ENCODE measurements at places on chromosomes 2 and 18.

- no peak for DNase-seq
These were observed 81.5 kb downstream of the EPHA4 start for GRCh38 chr2:221490506-221491060.

DNA sequence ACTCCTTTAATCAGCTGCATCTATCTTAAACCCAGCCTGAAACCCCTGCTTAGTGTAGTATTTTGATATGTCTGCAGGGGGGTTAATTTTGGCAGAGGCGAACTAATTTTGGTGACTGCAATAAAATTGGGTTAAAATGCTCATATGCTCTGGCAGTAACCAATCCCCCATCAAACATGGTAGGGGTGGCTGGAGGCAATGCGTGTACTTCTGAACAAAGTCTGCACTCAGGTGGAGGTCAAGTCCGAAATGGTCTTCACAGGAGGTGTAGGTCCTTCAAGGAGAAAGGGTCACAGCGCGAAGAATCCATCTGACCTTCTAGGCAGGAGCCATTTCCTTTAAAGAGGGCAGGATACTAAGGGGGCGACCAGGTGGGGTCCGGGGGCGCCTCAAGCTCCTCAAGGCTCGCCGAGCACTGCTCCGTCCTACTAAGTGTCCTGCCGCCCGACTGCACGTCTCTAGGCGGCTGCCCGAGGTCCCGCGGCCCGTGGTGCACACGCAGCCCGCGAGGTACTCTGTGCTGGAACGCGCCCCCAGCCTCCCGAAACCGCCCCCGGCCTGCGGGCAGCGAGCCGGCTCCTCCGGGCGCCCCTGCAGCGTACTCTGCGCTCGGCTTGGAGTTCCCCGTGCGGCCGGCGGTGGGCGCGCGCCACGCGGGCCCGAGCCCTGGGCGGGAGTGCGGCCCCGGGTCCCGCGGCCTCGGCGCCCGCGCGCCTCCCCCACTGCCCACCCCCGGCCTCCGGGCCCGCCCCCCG lies 1.7 kb upstream of the LDLRAD4 start:
- peak; percentile 65 for DNase-seq

DNA sequence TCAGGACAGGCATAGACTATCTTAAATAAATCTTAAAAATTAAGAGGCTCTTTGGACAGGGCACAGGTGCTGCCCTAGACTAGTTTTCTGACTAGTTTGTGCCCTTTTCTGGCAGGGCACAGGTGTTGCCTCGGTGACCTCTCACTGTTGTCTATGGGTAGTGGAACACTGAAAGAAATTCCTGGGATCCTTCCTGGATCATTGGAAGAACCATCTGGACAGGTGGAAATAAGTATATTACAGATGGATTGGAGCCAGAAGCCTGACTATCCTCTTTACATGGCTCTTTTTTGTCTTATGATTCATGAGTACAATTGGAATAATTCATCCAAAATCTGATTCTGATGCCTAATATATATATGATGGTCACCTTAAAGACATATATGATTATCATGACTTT lies 286.6 kb downstream of the RIT2 start:
- DNase-seq, result no peak

DNA sequence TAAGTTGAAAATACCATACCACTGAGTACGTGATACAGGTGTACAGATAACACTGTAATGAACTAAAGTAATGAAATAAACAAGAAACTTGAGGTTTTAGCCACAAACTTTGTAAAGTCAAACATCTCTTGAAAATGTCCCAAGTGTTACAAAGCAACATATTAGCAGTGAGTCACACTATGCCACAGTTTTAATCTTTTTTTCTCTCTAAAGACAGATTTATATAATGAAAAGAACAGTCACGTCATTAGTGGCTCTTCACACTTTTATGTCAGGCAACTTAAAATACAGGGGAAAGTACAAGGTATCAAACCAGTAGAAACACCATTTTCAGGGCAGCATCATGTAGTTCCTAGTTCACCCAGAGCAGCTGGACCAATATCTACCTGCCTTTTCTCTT lies 42.1 kb downstream of the RAPH1 start:
- DNase-seq, result no peak

GRCh38 chr2:135164431-135164830 lies 112.3 kb downstream of the RAB3GAP1 start:
- no peak for DNase-seq

- no peak for DNase-seq
These were observed 43.0 kb upstream of the SLC1A4 start for GRCh38 chr2:64945973-64946768.

DNA sequence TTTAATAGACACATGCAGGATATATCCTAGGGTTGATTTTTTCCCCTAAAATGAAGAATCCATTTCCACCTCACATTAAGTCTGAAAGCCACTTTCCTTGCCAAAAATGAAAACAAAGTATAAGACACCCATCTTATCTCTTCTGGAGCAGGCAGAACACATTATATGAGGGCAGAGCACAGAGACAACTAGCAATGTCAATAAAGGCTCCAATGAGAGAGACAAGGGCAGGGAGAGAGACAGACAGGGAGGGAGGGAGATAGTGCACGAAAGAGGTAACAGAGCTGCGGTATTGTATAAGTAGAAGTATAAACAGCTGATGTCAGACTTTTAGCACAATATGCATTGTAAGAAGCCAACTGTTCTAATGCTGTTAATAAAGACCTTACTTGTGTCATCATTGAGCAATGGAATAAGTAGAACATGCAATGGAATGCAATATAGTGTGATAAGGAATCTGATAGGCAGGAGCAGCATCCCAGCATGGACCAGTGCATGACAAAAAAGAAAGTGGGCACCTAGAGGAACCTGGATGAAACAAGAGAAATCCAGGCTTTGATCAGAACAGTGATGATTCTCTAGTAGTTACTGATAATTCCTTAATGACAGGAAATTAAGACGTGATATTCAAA lies 150.6 kb upstream of the TCF4 start:
- DNase-seq, result no peak

DNA sequence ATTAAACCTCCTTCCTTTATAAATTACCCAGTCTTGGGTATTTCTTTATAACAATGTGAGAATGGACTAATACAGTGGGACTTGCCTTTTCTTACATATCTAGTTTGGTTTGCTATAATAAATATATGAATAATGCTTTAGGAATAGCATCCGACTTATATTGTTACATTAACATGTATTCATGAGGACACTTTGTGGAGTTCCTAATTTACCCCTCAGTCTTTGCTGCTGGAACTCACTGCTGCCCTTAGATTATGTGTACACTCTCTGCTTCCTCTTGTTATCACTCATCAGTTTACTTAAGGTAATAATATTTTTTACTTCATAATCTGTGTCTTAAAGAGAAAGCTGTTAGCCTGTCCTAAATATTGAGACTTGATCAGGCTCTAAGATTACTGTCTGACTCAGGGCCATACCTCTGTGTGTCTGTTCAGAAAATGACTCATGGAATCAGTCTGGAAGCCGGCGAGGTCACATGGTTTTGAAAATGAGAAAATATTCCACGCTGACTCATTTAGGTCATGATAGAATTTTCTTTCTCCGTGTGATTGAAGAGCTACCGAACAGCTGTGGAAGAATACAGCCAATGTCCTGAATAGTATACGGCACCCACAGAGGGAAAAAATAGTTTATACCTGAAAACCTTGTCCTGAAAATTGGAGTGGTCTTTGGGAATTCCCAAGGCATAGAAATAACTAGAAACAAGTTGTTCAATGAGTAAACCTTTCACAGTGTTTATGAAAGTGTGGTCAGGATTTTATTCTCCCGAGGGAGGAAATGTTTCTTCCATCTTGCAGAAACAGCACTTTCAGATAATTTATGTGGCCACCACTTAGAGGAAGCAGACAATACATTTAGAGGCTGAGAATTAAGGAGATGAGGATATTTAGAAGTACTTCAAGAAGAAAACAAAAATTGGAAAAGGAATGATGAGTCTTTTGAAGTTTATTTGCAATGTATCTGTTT lies 156.4 kb downstream of the DSEL start:
- DNase-seq, result no peak

GRCh38 chr2:189580658-189581353 lies at the start of gene SLC40A1:
TSS of gene SLC40A1 (minus strand) at chr2:189580786. CDS start at chr2:189580460, 326 bp downstream.
- peak; percentile 76 for DNase-seq

- DNase-seq, result no peak
These were observed 35.1 kb downstream of the GALM start for GRCh38 chr2:38700881-38701458.

GRCh38 chr2:11617984-11618707 lies 51.8 kb downstream of the NTSR2 start:
- DNase-seq, result no peak

DNA sequence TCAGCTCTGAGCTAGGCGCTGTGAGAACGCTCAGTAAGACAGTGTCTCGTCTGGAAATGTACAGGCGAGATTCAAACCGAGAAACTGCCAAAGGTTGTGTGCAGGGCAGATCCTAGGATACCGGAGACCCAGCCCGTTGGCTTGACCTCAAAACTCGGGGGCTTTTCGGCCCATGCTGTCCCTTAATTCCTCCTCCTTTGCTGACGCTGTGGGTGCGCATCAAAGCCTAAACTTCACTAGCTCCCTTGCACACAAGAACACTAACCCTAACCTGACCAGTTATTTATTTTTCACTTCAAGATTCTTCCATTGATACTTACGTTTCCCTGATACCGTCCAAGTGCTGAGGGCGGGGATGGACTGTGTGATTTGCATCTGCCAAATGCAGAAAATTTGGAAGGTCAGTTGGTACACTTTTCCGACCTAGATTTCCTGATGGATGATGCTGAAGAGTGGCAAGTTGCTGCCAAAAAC lies 1.0 kb upstream of the AAK1 start:
- no peak for DNase-seq

- peak; percentile 37 for DNase-seq
These were observed 8.5 kb downstream of the IRS1 start for GRCh38 chr2:226791056-226791486.

DNA sequence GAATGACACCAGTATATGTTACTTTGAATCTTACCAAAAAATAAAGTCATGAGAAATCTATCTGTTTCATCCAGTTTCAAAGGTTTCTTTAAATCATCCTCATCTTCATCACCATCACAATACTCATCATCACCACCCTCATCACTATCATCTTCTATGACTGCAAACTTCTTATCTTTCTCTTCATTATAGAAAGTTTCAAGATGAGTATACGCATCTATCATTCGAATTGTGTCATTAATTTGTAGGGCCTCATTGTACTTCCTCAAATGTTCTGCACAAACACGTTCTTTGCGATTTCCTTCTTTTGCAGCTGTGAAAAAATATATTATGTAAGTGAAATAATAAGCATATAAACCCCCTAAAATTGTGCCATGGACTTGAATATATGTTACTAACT lies 34.1 kb upstream of the FAP start:
- DNase-seq, result no peak

DNA sequence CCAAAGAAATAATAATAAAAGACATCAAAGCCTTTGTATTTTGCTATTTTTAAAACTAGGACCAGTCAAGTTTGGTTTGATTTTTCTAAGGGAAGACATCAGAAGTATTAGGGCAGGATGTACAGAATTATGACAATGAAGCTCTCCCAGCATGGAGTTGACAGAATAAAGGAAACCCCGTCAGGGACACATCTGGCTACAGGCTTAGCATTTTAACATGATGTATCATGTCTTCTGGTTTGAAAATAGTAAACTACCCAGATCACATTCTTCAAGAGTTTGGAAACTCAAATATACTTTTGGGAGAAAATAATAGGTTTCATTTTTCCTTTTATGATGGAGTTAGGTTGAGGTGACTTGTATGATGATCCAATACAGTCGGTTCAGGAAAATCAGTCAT lies 552.0 kb upstream of the CDH2 start:
- no peak for DNase-seq

DNA sequence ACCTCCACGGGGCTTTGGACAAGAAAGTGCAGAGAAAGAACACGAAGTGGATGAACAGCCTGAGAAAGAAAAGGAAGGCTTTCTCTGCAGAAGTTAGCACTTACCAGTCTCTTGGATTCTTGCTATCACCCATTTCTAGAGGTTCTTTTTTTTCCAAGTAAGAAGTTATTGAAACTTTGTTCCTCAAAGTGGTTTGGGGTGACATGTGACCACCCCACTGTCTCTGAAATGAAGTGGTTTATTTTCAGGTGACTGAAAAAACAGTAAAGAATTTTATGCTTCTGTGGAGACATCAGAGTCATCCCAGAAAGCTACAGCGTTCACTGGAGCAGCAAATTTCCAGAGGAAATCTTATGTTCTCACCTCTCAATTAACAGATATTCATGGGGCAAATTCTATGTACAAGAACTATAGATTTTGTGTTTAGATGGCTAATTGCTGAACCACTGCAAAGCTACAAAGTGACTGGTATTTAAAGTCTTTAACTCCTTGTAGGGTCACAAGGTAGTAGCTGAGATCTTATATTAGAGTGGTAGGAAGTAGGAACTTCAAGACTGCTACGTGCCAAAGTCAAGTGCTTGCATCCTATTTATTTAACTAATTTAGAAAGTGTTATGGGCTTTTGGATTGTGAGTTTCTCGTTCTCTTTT lies 267.5 kb downstream of the TGIF1 start:
- DNase-seq, result no peak

GRCh38 chr2:164697688-164698461 lies 76.6 kb upstream of the GRB14 start:
- no peak for DNase-seq

- DNase-seq, result no peak
These were observed 407.3 kb upstream of the CDH20 start for GRCh38 chr18:60925892-60926291.

GRCh38 chr18:63336366-63337099 lies 17.0 kb upstream of the BCL2 start:
- DNase-seq, result no peak

GRCh38 chr2:60294901-60295635 lies 258.4 kb downstream of the BCL11A start:
- DNase-seq, result peak; percentile 32

- DNase-seq, result no peak
These were observed 19.9 kb upstream of the SCYGR1 start for GRCh38 chr2:227407591-227408151.

DNA sequence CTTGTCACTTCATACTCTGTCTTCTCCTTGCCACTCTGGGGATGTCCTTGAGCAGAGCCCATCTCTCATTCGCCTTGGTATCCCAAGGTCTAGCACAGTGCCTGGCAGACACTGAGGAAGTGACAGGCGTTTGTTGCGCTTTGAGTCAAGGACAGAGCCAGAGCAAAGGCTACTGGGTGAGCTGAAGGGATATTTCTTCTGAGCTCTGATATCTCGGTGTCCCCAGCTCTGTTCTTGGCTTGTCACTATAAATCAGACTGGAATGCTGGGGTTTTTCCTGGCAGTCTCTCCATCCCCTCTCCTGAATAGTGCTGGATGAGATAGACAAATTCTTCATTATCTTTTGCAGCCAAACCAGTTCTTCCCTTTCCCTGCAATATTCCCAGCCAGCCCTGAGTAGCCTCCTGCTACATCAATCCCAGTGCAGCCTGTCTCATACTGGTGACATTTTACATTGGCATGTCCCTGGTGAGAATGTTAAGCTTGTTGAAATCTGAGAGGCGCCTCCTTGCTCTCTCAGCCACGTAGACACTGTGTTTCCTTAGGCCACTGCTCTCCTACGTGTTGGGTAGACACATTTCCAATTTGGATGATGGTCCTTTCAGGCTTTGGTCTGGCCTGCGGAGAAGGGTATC lies 61.7 kb downstream of the CTIF start:
- no peak for DNase-seq

GRCh38 chr2:196163285-196163684 lies 8.1 kb downstream of the STK17B start:
- DNase-seq, result no peak
